CD4-positive, alpha-beta T cell treated with Interleukin-12 subunit alpha and Interleukin-12 subunit beta, for 1 hour (primary cell): ENCODE measurements at places on chromosomes 4 and X.
A peak's percentile ranks its signal among the peaks of the same experiment; 100 is the strongest.

- DNase-seq = no peak
Observed at GRCh38 chr4:168440442-168441264, 39.6 kb downstream of the DDX60L start.

DNA sequence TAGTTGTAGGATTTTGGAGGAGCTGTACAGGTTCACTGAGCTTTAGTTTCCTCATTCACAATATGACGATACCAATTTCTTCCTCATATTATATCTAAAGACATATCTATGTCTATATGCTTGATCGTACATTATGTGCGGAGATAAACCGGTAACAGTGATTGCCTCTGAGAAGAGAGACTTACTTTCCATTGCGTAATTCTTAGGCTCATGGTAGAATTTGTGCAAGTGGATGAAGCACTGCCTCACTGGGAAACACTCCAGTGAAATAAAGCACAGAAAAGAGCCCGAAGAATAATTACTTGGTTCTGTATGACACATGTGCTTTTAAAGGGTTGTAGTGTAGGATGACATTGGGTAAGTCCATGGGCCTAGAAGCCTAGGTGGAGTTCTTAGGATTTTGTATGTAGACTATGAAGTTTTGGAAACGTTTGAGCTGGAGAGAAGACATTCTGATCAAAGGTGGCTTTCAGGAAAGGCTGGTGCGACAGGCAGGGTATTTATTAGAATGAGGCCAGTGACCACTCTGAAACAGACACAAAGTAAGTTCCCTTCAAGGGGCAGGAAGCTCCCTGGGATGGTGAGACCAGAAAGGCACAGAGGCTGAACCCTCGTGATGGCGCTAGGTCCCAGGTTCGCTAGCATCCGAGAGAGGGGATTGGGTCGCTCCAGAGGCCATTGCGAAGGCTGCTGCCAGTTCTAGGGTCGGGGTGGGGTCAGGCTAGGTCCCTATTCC, 649 bp upstream of the VBP1 start:
- peak; percentile 1 for DNase-seq

GRCh38 chr4:178280362-178280761, 838.1 kb upstream of the AGA start:
- DNase-seq = no peak

GRCh38 chr4:174396599-174397110, 112.9 kb downstream of the CEP44 start:
- no peak for DNase-seq

DNA sequence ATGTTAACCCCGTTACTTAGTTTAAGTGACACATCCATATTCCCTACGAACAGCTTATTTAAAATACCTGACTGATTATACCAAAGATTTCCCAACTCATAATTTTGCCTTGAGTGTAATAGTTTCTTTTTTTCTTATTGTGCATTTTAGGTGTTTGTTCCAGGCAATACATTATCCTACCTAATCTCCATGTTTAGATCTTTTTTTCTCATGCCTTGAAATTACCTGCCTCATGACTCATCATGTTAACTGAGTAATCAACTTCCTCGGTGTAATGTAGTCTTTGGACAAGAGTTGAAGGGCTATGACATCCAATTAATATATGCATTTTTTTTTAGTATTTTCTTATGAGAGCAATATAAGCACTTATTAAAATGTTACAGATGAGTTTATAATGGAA, 228.7 kb upstream of the ANKRD50 start:
- DNase-seq = no peak

DNA sequence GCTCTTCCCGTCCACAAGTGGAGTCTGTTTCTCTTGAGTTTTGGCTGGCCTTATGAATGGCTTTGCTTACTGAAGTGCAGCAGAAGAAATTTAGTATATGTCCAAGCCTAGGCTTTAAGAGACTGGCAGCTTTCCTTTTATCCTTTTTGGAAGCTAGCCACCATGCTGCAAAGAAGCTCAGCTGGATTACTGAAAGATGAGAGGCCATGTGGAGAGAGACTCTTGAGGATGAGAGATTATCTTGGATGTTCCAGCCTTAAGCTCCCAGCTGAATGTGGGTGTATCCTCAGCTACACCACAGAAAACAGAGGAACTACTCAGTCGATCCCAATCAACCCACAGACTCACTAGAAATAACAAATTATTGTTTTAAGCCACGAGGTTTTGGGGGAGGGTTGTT, 12.5 kb downstream of the CCNG2 start:
- DNase-seq = no peak

DNA sequence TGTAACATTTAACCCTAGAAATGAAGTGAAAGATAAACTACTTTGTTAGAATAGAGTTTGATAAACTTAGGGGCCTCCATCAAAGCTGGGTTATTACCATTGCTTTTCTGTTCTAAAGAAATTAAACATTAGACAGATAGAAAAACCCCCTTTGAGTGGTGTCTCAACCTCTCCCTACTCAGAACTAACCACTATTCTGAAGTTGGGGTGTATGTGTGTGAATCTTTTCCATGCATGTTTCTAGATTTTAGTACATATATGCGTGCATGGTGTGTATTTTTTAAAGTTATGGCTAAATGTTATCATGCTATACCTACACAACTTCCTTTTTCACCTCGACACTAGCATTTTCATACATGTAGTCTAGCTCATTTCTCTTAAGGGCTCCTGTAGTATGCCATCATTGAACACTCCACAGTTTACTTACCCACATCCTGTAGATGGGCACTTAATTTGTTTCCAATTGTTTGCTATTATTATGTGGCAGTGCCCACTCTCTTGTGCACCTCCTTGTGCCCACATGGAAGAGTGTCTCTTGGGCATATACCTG, 25.7 kb downstream of the GEMIN8 start:
- DNase-seq = no peak

DNA sequence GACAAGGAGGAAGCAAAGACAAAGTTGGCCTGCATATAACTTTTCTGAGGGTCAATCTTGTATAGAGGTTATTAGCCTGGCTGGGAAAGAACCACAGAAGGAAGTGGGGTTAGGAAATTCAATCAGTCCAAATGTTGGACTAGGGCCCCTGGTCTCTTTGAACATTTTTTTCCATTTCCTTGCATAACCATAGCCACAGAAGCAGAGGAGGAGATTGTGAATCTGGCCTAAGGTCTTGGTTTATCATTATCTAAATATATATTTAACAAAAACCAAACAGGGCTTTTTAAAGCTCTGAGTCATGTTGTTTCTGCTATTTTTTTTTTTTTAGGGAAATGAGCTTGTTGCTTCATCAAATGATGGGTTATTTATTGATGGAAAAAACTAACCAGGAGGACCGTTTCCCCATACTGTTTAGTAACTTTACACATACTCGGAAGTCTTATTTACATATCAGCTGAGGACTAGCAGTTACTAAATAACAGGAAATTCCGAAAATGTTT, 97.7 kb upstream of the ACSL4 start:
- no peak for DNase-seq

- no peak for DNase-seq
Observed at GRCh38 chr4:11675051-11675800, 246.5 kb upstream of the HS3ST1 start.

- DNase-seq = no peak
Observed at GRCh38 chr4:138401334-138401733, 159.2 kb upstream of the SLC7A11 start.

GRCh38 chr4:85086721-85087120, 120.2 kb upstream of the WDFY3 start:
- no peak for DNase-seq

- no peak for DNase-seq
Observed at GRCh38 chr4:8843597-8843996, 28.0 kb downstream of the HMX1 start.

- DNase-seq = no peak
Observed at GRCh38 chr4:11158971-11159370, 269.7 kb downstream of the HS3ST1 start.

GRCh38 chrX:136812286-136812685, 31.6 kb upstream of the ARHGEF6 start:
- DNase-seq = no peak

DNA sequence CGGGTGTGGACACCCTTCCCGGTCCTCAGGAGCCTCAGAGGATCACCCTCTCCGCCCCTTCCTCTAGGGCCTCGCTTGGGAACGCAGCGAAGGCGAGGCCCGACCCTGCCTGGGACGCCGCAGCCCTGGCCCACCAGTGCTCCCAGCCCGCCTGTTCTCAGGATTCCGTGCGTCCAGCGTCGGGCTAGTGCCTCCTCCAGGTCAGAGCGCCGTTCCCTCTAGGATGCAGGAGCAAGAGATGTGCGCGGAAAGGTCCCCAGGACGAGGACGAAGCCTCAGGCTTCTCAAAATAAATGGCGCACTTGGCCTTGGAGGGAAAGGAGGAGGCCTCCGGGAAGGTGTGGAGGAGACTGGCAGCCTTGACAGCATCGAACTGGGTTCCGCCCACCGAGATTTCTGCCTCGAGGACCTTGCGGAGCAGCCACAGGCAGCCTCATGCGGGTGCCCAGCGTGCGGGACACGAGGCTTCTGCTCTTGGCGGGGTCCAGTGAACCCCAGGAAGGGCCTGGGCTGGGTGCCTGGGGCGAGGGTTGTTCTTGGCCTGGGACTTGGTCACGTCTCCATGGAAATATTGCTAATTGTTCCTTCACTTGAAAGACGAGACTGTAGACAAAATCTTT, 35.1 kb downstream of the PITX2 start:
- no peak for DNase-seq

- no peak for DNase-seq
Observed at GRCh38 chr4:10872833-10873517, 188.4 kb upstream of the CLNK start.

DNA sequence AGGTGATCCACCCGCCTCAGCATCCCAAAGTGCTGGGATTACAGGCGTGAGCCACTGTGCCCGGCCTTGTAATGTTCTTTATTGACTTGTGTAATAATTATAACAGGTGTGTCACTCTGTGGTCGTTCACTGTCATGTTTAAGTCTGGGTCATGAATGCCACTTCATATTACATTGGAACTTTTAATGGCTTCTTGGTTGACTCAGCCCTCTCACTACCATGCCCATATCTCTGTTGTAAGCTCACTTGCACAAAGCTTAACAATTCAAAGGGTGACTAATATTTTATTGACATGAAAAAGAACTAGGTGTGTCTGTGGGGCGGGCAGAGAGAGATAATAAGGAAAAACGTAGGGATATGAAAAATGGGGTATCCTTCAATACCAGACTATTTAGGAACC, 639.7 kb upstream of the ACTRT1 start:
- DNase-seq = no peak

GRCh38 chrX:151711787-151712186, 4.0 kb upstream of the FATE1 start:
- DNase-seq = no peak

GRCh38 chrX:152960115-152960514, 33.8 kb downstream of the PNMA5 start:
- no peak for DNase-seq

- DNase-seq = no peak
Observed at GRCh38 chr4:117385526-117385925, 300.1 kb upstream of the TRAM1L1 start.
